ENCODE measurements at places on chromosomes 13 and 19.
A peak's percentile ranks its signal among the peaks of the same experiment; 100 is the strongest.

DNA sequence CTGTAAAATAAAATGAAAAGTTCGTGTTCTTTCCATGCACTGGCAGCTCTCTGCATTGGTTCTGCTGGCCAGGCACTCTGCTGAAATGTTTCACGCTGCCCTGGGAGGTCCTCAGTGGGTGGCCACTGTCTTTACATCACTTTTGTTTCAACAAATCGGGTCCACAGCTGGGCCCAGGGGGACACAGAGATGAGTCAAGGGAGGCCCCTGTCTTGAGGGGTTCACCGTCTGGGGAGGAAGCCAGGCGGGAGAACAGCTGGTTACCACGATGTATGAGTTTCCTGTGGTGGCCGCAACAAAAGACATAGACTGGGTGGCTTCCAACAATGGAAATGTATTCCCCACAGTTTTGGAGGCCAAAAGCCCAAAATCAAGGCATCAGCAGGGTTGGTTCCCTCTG lies 5.1 kb upstream of the KLF2 start:
- peak; percentile 64 for DNase-seq

- no peak for DNase-seq
Observed at GRCh38 chr13:80160110-80160509, 180.8 kb downstream of the SPRY2 start.

DNA sequence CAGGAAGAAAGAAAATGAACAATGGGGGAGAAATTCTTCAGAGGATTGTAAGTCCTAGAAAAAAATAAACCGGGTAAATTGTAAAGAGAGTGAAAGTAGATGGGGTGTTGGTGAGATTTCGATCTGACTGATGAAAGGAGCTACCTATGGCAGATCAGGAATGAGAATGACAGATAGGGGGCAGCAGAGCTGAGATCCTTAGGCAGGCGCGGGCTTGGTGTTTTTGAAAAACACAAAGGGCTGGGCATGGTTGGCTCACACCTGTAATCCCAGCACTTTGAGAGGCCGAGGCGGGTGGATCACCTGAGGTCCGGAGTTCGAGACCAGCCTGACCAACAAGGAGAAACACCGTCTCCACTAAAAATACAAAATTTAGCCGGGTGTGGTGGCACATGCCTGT lies 1468.6 kb upstream of the SLC10A2 start:
- no peak for DNase-seq

DNA sequence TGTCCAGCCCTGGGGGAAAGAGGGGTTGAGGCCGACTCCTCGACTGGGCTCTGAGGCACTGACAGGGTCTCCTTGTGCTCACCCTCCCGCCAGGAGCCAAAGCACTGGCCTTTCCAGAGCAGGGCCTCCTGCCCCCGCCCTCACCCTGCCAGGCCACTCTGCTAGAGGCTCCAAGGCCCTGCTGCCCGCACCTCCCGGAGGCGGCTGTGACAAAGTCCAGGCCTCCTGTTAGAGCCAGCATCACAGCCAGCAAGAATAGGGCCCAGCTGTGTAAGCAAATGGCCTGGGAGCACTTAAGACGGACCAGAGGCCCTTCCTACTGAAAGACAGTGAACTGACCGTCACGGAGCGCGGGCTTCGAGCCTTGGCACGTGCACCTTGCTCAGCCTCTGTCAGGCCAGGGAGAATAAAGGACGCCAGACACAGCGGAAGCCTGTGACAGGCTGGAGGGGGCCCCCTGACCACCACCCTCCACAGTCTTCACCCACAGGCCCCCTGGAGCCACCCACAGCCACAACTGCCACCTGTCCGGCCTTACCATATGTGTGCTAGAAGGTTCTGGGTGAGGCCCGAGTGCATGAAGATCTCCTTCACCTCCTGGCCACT lies 50.9 kb downstream of the EPS15L1 start:
- no peak for DNase-seq

- no peak for DNase-seq
Observed at GRCh38 chr19:4697304-4697703, 26.3 kb downstream of the DPP9 start.

- DNase-seq, result no peak
Observed at GRCh38 chr19:19335408-19336158, 15.0 kb downstream of the MAU2 start.

DNA sequence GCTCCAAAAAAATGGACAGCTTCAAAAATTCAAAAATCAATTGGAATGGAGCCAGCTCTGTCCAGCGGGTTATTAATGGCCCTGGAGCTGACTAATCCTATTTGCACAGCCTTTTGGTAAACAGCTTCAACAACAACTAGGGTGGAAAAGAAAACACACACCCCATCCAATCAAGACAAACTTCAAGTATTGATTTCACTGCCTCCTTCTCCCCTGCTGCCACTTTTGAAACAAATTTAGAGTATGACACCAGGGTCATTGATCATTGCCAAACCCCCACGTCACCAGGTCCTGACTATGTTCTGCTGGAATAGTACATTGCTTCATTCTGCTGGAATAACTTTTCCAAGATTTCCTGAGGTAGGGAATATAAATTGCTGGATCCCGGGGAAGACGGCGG lies 56.8 kb upstream of the GTF3A start:
- no peak for DNase-seq

DNA sequence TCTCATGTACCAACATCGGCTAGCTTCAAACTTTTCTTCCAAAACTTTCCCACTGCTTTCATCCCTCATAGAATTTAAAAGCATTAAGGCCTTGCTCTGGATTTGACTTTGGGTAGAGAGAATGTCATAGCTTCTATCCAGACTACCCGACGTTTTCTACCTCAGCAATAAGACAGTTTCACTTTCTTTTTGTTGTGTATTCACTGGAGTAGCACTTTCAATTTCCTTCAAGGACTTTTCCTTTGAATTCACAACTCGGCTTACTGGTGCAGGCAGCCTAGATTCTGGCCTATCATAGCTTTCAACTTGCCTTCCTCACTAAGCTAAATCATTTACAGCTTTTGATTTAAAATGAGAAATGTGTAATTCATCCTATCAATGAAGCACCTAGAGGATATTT lies 420.4 kb upstream of the GPC6 start:
- no peak for DNase-seq

- no peak for DNase-seq
Observed at GRCh38 chr13:48873587-48873986, 102.1 kb upstream of the FNDC3A start.

DNA sequence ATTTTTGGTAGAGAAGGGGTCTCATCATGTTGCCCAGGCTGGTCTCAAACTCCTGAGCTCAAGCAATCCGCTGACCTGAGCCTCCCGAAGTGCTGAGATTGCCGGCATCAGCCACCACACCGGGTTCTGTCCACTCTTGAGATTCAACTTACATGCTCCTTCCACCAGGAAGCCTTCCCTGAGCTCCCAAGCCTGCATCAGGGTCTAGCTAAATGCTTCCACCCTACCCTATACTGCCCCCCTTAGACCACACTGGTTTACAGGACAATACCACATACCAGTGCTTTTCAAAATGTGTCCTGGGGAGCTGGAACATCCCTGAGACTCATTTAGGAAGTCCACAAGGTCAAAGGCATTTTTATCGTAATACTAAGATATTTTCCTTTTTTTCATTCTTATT lies 15.1 kb upstream of the CACNG8 start:
- no peak for DNase-seq

- no peak for DNase-seq
Observed at GRCh38 chr19:42261763-42262162, 6.8 kb upstream of the ERF start.

DNA sequence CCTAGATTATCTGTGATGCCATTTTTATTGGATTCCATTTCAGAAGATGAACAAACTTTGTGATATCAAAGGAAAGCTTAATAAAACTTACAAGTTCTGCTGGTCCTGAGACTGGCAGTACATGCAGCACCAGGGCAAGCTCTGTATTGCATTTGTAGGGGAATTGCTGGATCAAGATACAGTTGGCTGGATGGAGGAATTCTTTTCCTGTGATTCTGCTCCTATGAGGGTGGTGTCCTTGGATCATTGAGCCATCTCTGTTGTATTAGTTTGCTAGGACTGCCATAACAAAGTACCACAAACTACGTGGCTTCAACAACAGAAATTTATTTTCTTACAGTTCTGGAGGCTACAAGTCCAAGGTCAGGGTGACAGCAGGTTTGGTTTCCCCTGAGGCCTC lies 33.9 kb upstream of the CSNK1A1L start:
- DNase-seq, result no peak

DNA sequence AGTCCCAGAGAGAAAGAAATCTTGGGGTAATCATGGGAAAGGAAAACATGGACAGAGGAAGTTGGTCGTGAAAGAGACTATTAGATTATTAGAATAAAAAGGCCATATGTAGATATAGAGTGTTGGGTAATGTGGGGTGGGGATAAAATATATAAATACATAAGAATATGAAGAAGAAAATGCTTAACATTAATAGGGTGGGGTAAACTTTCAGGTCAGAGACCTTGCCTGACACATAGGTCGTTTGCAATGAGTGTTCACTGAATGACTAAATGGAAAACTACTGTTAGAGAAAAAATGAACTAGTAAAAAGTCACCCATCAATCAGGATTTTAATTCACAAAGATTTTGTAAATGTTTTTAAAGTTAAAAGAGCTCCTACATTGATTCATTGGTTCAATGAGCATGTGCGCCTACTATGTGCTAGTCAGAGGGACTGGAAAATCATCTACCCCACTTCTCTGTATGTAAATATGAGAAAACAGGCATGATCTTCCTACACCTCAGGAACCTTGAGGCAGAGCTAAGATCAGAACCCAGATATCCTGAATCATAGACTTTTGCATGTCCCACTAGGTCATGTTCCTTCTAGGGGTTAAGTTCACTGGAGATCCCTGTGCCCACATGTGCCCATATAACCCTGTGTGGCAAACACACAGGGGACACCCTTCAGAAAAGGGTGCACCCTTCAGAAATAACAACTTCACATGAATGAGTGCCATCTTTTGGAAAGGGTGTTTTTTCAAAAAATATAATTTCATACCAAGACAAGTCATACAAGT lies 24.6 kb upstream of the KLF12 start:
- no peak for DNase-seq

DNA sequence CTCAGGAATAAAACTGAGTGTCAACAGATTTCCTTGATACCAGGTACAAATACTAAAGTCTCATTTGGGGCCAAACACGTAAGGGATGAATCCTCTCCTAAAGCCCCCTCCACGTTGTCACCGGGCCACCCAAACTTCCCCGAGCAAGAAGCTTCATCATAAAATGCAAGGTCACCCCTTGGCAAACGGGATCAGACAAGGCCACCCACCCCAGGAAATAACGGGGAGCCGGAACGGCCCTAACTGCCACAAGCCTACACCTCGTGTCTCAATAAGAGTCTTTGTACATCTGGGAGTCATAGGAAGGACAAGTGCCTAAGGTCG lies 717 bp downstream of the EEF2 start:
- DNase-seq, result no peak

- DNase-seq, result no peak
Observed at GRCh38 chr13:92967923-92968322, 258.7 kb upstream of the GPC6 start.

GRCh38 chr19:1471515-1472160 lies 7.4 kb downstream of the C19orf25 start:
- no peak for DNase-seq

DNA sequence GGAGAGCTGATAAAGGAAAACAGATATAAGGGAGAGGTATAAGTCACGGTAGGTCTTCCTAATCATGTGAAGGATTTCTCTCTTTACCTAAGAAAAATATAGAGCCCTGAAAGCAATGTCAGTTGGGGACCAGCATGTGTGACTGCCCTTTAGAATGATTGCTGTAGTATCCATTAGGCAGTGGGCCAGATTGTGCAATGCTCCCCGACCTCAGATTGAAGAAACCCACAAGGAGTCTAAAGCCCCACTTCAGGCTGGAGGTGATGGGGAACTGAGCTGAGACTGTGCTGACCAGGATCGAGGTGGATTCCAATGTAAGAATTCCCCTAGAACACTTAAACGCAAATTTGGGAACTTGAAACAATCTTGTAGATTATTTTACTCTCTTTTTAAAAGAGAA lies 614.4 kb downstream of the LIG4 start:
- no peak for DNase-seq

DNA sequence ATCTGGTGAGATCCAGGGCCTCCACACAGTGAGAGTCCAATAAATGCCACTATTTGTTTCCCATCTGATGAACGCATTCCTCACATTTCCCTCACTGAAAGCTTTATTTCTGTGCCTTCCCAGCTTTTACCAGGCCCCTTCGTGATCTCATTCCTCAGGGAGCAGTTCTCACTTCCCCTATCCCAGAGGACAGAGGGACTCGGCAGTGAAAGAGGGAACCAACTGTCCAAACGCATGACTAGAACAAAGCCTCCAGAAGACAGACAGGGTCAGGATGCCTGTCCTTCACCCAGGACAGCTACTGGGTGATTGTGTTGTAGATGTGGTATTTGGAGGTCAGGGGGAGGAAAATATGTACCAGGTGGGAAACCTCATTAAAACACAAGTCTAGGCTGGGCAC lies 2.0 kb upstream of the ZBTB45 start:
- DNase-seq, result no peak

DNA sequence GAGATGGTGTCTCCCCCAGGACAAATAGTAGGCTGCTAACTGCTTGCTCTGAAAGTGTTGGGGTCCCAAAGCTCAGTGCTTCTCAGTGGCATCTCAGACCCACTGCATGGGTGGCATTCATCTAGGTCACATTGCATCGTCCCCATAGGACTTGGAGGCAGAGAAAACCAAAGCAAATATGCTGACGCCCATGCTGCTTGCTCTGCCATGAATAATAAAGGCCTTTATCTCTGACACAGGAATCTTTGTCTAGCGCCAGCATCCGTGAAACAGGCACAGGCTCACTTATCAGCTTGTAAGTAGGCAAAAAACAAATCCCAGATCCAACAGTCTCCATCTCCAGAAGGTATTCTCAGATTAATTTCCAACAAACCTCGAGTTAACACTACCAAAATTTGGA lies 18.9 kb upstream of the IPO5 start:
- no peak for DNase-seq

DNA sequence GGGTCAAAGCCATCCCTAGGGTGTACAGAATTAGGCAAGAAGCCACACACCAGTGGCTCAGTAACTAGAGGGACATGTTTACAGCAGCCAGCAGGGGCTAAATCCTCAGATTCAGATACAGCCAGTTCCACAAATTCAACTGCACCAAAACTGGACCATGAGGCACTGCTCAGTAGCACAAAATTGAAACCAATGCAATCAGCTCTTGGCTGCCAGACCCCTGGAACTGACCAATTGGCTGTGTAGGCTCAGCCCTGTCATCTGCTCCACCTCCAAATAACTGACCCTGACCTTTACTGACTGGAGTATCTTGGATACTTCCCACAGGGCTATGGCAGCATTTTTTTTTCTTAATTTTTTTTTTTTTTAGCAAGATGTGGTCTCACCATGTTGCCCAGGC lies 226.5 kb downstream of the FOXO1 start:
- DNase-seq, result no peak

DNA sequence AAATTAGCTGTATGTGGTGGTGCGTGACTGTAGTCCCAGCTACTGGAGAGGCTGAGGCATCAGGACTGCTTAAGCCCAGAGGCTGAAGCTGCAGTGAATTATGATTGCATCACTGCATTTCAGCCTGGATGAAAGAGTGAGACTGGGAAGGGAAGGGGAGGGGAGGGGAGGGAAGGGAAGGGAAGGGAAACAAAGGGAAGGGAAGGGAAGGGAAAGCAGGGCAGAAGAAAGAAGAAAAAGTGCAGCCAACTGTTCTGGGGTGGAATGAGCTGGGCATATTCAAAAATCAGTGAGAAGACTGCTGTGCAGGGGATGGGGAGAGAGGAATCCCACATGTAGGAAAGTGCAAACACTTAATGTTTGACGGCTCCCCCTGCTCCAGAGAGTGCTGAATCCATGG lies 905.5 kb downstream of the UQCRFS1 start:
- no peak for DNase-seq

Measured in activated CD8-positive, alpha-beta memory T cell treated with anti-CD3 and anti-CD28 coated beads for 24 hours (primary cell).